Left renal cortex interstitium (tissue), 4 donors: ENCODE measurements at places on chromosomes 13 and 19. TPM values are rescaled to one million over a fixed set of nuclear protein-coding genes. Genes with fewer than 3 reads are reported as not detected.

DNA sequence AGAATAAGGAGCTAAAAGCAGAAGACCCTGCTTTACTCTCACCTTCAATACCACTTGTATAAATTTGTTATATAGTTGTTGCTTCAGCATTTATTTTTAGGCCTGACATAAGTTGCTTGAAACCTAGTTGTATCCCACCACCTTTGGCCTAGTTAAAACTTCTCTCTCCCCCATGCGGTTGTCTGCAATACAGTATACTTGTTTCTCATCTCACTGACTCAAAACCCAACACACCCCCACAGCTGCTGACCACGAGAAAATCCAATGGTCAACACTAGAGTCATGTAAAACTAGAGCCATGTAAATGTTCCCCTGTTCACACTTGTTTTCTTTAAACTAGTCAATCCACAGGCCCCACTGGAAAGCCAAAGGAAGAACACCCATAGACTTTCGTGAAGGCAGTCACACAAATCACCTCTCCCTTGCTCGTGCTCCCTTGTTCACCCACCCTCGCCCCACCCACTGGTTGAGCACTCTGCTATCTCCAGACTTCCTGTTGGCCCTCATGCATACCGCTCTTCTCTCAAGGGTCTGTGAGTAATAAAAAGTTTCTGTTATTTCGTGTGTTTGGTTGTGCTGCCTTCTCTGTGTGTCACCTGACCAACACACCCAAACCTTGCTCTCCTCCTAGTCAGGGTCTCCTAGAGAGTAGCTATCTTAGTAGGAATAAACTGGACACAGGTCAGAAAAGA lies 12.9 kb upstream of the CCDC169 start:
- no peak for DNase-seq

- DNase-seq = no peak
These were observed 301.9 kb downstream of the SPRY2 start for GRCh38 chr13:80039000-80039399.

- DNase-seq = no peak
These were observed 256.4 kb upstream of the STARD13 start for GRCh38 chr13:33541962-33542308.

DNA sequence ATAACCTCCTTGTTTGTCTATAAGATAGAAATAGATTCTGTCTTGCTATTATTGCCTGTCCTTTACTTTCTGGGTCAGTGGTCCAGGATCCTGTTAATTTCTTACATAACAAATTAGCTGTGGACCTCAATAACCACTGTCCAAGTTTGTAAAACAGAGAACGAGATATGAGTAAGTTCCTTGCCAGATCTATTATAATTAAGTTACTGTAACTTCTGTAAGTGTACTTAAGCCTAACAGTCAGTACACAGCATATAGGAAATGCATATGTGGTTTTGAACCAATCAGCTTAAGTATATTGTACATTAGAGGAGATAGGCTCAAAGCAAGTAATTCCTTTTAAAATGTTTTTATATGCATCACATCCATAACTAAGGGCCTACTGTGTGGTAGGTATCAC lies 34.9 kb downstream of the HTR2A start:
- no peak for DNase-seq

- DNase-seq = no peak
These were observed 32.0 kb upstream of the EPHX3 start for GRCh38 chr19:15264061-15264932.

DNA sequence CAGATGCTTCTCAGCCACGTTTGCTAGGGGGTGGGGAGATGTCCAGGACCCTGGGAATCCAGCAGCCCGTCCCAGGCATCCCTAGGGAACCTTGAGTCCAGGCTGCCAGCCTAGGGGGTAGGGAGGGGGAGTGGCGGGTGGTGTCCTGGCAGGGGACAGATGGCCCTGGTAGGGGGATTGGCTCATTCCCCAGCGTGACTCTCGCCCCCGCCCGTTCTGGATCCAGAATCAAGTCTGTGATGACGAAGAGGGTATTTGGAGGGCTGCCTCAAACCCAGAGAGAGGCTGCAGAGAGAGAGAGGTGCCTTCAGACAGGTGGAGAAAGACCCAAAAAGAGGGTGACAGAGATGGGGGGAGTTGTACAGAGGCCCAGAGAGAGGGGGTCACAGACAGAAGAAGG lies 4.1 kb downstream of the SLC17A7 start:
- no peak for DNase-seq

DNA sequence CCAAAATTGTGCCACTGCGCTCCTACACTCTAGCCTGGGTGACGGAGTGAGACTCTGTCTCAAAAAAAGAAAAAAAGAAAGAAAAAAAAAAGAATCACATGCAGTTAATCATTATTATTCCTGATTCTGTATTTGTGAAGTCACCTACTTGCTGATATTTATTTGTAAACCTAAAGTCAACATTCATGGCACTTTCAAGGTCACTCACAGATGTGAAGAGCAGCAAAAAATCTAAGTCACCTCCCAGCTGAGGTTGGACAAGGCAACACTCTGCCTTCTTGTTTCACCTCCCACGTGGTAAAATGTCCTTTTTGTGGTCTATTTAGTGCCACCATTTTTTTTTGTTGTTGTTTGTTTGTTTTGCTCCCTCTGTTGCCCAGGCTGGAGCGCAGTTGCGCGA lies 26.5 kb downstream of the WDR88 start:
- no peak for DNase-seq

GRCh38 chr19:30222428-30222873 lies 149.7 kb upstream of the ZNF536 start:
- DNase-seq = no peak

DNA sequence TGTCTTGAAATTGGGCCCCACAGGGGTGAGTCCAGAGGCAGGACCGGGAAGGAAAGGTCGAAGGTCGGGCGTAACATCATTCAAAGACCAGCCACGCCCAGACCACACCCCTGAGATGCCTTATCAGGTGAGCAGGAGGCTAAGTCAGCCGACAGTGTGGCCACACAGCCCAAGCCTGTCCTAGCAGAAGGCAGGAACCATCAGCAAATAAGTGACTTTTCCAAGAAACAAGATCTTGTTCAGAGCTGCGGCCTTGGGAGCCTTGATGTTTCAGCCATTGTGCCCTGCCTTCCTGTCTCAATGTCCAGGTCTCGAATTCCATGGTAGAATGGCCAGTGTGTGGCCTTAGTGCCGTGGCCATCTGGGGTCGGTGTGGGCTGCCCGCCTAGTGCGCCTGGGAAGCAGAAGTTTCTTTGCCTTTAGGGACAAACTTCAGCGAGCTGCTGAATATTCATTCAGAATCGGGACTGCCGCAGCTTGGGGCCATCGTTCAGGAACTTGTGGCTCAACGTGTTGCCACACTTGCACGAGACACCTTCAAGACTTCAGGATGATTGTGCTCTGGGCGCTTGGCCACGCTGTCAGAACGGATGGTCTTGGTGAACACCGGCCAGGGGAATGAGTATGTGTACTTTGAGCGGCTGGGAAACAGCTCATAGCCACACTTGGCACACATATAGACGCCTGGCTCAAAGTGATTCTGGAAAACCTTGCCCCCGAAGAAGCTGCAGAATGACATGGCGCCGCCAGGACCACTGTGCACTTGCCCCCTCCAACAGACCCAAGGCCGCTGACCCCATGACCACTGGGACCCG lies 6.1 kb upstream of the IFNL4 start:
- DNase-seq = no peak

- no peak for DNase-seq
These were observed at the start of gene APLP1 for GRCh38 chr19:35868172-35868822. Gene APLP1 (plus strand): TSS chr19:35868574. CDS start chr19:35868637, 63 bp downstream.

GRCh38 chr13:40640845-40641458 lies 25.5 kb downstream of the FOXO1 start:
- no peak for DNase-seq

DNA sequence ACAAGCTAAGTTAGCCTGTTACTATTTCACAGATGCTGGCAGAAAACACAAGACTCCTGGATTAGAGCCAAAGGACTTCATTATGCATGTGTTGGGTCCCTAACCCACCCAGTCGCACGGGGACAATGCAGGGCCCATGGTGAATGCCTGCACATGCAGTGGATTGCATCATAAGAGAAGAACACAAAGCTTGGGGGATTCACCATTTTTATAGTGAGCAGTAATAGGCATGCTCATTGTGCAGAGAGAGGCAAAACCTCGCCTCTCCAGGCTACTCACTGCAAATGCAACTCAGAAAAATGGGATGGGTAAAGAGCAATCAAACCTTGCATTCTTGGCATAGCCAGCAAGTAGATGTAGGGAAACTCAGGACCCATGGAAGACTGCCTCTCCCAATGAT lies 115.8 kb downstream of the DIAPH3 start:
- no peak for DNase-seq

- DNase-seq = no peak
These were observed 51.5 kb downstream of the RASA3 start for GRCh38 chr13:114080739-114081561.

GRCh38 chr19:53101518-53101917 lies 1.7 kb downstream of the ZNF160 start:
- DNase-seq = no peak

- DNase-seq = no peak
These were observed 18.3 kb downstream of the ATP4B start for GRCh38 chr13:113639616-113640262.

DNA sequence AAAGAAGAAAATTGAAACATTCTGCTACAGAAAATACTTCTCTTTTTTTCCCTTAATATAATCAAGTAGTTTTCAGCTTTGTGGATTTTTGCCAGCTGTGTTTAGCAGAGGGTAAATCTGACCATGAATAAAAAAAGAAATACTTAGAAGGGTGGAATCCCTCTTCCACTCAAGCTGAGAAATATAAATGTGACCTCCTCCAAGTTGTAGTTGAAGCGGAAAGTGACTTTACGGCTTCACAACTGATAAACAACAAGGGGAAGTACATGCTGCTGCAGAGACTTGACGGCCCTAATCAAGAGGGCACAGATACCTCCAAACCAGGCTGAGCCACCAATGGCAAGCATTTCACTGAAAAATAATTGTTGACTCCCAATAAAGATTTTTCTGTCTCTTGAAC lies 785.0 kb downstream of the SLITRK5 start:
- DNase-seq = no peak

DNA sequence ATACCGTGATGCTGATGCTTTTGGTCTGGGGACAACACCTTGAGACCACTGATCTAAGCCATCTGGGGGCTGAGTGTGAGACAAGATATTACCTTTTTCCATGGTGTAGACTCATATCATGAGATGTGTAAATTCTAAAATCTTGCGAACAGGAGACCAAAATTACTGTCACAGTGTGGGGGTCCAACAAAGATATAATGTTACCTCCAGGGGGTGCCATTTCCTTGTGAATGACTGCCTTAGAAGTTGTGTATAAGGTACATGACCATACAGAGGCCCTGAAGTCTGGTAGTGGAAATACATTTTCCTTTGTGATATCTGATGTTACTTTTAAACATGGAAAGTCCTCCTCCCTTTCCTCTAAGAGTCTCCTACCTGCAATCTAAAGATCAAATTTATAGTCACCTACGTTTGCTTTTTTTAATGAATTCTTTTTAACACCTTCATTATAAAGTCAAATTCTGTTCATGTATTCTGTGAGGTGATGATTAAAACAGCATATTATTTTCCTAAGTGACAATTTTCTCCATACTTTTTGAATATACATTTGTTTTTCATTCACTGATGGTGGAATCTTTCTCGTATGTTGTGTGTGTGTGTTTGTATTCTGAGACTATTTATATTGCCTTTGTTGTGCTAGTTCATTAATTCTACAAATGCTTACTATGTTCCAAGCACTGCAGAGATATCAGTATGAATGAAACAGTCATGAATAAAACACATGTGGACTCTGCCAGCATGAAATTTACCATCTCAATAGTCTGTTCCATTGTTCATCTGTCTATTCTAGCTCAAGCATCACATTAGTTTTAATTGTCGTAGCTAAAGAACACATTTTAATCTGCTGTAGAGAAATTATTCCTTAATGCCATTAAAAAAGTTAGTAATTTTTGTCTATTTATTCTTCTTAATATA lies 113.7 kb downstream of the RFC3 start:
- DNase-seq = peak; percentile 31

DNA sequence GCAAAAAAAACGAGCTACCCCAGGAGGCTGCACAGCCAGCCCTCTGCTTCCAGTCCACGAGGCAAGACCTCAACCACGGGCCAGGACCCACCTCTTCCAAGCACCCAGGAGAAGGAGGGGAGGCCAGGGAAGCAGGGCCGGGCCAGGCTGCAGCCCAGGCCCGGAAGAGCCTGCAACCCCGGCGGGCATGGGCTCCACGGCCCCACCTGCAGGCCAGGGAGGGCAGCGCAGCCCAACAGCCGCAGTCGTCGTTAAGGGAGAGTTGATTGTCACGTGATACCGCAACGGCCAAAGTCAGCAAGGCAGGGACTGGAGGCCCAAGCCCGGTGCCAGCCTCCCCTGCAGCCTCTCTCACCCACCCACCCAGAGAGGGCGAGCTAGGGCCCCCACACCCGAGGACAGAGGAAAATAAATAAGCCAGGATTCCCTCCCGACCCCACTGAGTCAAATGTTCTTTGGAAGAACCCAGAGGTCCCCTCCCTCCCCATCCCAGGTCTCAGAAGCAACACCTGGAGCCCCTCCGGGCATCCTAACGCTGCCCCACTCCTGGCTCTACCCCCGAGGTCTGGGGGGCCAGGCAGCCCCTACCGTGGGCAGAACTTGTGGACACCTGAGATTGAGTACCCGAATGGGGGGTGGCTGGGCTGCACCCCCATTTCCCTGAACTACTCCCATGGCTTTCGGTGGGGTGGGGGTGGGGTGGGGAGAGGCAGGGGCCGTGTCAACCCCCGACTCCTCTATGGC lies 5.2 kb upstream of the REXO1 start:
- no peak for DNase-seq

DNA sequence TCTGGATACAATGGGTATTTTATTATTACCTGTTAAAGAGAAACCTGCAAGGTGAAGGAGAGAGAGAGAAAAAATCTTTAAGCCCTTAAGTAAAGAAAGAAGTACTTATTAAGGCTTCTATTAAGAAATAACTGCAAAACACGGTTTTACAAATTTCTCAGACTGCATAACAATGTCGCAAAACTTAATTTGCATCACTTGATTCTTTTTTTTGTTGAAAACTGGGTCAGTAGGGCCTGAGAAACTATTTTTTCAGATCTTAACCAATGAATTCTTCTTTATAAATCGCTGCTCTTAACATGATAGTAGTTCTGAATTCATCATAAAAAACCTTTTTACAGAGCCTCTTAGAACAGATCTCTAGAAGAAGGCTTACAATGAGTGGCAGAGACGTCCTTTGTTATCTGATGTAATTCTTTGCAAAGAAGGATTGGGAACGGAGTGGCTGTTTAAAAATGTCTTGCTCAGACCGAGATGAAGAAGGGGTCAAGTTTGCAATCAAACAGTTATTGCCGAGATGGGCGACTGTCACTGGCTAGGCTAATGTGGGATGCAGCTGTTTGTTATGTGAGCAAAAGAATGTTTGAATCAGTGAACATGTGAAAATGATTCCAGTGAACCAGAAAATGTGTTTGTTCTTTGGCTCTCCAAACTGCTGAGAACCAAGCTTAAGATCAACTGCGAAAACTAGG lies 76.3 kb downstream of the ZNF536 start:
- no peak for DNase-seq

The FAAP24 gene
- polyA plus RNA-seq = 3.2 TPM

The TPP2 gene
- polyA plus RNA-seq = 58.9 TPM

The ATP7B gene
- polyA plus RNA-seq = 17.2 TPM

The ARGLU1 gene
- polyA plus RNA-seq = 465 TPM

The PVR gene
- 27.4 TPM for polyA plus RNA-seq

The ARL11 gene
- polyA plus RNA-seq = 0.27 TPM

The ZNF112 gene
- 10.5 TPM for polyA plus RNA-seq
